ENCODE measurements at places on chromosomes 6 and 20. TPM values are rescaled to one million over a fixed set of nuclear protein-coding genes. Genes with fewer than 3 reads are reported as not detected.

DNA sequence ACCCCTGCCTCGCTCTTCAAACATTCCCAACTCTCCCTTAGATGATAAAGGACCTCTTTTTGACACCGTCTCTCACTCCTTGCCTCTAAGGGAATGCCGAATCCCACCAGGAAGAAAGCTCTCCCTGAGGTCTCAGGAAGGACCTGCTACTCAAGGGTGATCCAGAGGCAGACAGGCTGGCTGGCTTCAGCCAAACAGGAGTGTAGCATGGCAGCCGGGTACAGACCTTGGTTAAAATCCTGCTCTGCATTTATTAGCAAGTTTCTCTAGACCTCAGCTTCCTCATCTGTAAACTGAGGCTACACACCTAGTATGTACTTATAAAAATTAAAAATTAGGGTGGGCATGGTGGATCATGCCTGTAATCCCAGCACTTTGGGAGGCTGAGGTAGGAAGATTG is 17.2 kb downstream of the MAP1LC3A start:
- DNase-seq = no peak

DNA sequence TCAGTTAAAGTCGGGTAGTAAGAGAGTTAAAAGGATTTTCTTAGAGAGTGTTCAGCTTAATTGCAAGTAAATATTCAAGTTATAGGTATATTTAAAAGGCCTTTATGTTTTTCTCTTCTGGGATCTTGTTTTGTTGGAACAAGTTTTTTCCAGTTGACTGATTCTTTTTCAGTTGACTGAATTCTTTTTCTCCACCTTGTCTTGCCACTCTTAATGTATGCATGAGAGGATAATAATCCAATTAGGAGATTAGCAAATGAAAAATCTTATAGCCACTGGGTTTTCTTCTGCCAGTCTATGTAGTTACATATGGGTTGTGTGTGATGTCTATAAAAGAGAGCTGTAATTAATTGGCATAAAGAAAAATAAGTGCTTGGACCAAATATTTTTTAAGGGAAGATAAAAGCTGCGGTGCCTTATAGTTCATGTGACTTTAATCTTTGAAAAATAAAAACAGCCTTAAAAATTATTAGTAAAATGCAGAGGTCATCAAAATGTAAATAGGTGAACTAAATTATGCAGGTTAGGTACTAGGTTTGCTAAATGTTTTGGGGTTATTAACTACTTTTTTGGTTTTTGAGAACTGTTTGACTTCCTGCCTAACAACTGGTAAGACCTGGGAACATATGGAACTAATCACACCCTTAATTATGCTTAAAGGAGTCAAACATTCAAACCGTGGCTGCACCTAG is 367.2 kb downstream of the HTR1B start:
- DNase-seq = no peak

GRCh38 chr20:39627765-39628164 is 665.6 kb downstream of the DHX35 start:
- DNase-seq = no peak

DNA sequence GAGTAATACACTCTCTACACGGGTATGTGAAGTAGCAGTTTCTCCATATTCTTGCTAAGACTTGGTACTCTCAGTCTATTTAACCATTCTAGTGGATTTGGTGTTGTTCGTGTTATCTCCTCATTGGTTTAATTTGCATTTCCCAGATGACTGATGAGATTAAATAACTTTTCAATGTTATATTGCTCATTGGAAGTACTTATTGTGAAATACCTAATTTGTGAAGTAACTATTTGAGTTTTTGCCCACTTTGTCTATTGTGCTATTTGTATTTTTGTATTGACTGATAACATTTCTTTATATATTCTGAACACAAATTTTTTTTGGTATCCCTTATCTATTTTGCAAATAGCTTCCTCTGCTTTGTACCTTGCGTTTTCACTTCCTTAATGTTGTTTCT is 156.0 kb downstream of the C6orf58 start:
- DNase-seq = no peak

GRCh38 chr6:42025845-42026243 is 24.5 kb upstream of the TAF8 start:
- DNase-seq = no peak

DNA sequence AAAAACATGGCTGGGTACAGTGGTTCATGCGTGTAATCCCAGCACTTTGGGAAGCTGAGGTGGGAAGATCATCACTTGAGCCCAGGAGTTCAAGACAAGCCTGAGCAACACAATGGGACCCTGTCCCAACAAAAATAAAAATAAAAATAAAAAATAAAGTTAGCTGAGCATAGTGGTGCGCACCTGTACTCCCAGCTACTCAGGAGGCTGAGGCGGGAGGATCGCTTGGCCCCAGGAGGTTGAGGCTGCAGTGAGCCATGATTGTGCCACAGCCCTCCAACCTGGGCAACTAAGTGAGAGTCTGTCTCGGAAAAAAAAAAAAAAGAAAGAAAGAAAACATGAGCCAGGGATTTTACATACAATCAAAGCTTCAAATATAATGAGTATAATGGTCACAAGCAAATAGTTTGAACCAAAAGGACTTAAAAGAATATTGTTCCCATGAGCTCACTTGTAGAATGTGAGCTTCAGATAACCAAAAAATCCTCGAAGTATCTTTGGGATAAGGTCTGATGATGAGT is 31.1 kb downstream of the RANBP9 start:
- DNase-seq = no peak

DNA sequence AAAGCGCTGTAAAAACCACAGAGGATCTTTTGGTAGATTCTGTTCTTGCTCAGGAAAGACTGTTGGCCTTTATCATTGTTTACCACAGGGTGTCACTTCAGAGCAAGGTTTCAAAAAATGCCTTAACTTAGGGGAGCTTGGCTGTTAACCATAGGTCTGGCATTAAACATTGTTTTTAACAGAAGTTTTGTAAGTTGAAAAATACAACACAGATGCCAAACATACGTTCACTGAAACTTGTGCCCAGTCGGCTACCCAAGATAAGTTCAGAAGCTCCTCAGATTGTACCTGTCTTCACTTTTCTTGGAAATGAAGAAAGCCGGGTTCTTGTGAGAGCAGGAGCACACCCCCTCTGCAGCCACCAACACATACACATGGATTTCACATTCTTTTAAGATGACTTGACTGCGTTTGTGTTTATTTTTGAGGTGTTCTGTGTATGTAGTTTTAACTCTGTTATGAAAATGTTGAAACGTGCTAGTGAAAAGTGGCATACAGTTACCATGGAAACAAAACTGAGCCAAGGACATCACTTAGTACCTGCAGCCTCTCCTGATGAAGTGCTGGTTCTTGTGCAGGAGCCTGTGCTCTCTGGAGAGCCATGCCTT is 64.9 kb downstream of the SYCP2L start:
- no peak for DNase-seq

GRCh38 chr20:22744341-22745193 is 160.2 kb upstream of the FOXA2 start:
- DNase-seq = no peak

DNA sequence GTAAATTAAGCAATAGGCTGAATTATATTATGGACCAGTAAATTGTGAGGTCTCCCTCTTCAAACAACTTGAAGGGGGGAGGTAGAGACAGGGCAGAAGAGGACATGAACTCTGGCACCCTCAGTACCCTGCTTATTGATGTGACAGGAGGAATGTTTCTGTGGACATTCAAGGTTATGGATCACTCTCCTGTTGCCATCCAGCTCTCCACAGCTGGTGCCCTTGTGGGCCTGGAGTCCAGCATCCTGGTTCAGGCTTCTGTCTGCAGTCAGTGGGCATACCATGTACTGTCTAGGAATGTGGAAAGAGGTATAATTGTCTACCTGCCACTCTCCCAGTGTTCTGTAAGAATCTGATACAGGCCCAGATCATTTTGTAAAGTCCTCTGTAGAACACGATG is 55.6 kb downstream of the FAM120B start:
- no peak for DNase-seq

GRCh38 chr6:1491591-1492319 is 102.4 kb downstream of the FOXF2 start:
- DNase-seq = no peak

- DNase-seq = no peak
Measured at GRCh38 chr6:165835410-165835851, 172.4 kb upstream of the PDE10A start.

GRCh38 chr6:21190701-21191100 is 402.9 kb upstream of the SOX4 start:
- no peak for DNase-seq

GRCh38 chr6:71386215-71386614 is 97.6 kb downstream of the OGFRL1 start:
- DNase-seq = no peak

- no peak for DNase-seq
Measured at GRCh38 chr20:50379049-50379990, 130.9 kb upstream of the PTPN1 start.

GRCh38 chr6:34736823-34737222 is 20.5 kb upstream of the SNRPC start:
- DNase-seq = no peak

DNA sequence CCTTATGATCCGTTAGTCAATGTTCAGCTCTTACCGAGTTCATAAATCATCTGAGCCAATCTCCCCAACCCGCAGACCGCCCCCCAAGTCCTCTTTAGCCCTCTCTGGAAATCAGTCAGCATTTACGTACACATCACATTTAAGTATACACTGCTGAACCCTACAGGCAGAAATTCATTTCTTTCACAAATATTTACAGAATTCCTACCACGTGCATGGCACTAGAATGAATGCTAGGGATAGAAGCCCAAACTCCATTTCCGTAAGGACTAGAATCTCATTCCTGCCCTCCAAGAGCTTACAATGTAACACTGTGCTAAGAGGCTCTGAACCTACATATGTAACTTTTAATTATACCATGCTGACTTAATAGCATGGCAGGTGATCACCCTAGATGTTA is 1.8 kb downstream of the OSER1 start:
- DNase-seq = no peak

- no peak for DNase-seq
Measured at GRCh38 chr20:39853636-39854035, 835.4 kb downstream of the MAFB start.

- DNase-seq = no peak
Measured at GRCh38 chr6:84811351-84811750, 47.0 kb upstream of the TBX18 start.

DNA sequence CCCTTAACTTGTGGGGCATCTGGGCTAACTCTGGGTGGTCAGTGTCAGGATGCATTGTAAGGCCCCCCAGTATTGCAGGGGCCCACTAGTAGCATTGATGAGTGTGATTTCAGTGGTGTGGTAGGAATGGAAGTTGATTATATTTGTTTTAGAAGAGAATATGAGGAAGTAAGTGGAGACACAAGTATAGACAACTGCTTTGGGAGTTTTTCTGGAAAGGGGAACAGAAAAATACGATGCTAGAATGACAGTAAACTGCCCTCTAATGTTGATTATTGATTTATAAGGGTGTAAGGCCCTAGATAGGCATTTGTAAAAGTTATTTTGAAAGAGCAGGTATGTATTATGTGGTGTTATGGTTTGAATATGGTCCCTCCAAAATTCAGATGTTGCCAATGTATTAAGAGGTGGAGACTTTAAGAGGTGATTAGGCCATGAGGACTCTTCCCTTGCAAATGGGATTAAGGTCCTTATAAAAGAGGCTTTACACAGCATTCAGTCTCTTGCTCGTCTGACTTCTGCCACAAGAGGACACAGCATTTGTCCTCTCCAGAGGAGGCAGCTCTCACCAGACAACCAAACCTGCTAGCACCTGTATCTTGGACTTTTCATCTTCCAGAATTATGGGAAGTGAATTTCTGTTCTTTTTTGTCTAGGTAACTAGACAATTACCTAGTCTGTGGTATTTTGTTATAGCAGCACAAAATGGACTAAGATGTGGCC is 135.9 kb upstream of the DTNBP1 start:
- DNase-seq = no peak

DNA sequence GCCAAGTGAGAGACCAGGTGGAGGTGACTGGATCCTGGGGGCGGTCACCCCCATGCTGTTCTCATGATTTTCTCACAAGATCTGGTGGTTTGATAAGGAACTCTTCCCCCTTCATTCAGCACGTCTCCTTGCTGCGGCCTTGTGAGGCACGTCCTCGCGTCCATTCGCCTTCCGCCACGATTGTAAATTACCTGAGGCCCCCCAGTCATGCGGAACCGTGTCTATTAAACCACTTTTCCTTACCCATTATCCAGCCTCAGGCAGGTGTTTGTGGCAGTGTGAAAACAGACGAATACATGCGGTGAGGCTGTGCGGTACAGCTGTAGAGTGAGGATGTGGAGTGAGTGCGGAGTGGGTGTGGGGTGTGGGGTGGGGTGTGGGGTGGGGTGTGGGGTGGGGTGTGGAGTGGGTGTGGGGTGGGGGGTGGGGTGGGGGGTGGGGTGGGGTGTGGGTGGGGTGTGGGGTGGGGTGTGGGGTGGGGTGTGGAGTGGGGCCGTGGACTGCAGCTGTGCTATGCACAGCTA is 12.1 kb upstream of the NTSR1 start:
- no peak for DNase-seq

DNA sequence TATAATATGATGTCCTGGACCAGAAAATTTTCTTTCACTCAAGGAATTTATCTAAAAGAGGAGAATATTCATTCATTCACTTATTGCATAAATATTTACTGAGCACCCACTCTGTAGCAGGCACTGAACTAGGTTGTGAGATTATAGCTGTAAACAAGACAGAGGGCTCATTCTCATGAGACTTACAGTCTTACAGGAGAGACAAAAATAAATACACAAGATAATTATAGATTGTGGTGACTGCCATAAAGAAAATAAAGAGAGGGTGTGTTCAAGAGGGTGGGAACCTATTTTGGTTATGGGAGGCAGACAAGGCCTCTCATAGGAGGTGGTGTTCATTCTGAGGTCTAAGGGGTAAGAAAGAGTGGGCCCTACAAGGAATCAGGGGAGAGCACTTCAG is 109.9 kb upstream of the SUPT3H start:
- no peak for DNase-seq

DNA sequence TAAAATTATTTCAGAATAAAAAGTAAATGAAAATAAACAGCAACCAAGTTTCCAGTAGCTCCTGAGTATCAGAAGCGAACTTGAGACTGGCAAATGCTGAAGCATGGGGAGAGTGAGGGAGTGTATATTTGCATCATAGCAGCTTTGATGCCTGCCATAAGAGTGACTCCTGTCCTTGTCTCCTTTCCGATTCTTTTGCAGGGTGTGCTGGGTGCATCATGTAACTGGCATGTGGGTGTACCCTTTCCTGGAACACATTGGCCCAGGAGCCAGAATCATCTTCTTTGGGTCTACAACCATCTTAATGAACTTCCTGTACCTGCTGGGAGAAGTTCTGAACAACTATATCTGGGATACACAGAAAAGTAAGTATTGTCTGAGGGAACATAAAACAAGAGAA is 117.4 kb downstream of the ADAT2 start:
- DNase-seq = no peak

The TRIM31 gene
- not detected for total RNA-seq

The RIPK1 gene
- 9.7 TPM for total RNA-seq

The EGFL8 gene
- 15.7 TPM for total RNA-seq

The MRAP2 gene
- 30.8 TPM for total RNA-seq

The NKX2-2 gene
- 16.0 TPM for total RNA-seq

The PRSS16 gene
- 4.0 TPM for total RNA-seq

The SRSF6 gene
- 66.1 TPM for total RNA-seq

The SNX3 gene
- 163 TPM for total RNA-seq

The KIAA0408 gene
- total RNA-seq = 52.8 TPM

All from dorsolateral prefrontal cortex (tissue), 122 donors.